Stimulated activated CD4-positive, alpha-beta T cell treated with anti-CD3 and anti-CD28 coated beads, Interleukin-4, amount 100 ng/mL, for 4 hours (primary cell): ENCODE measurements at places on chromosomes 7 and 10.
A peak's percentile ranks its signal among the peaks of the same experiment; 100 is the strongest.

GRCh38 chr7:149865437-149865836 lies 8.3 kb upstream of the ATP6V0E2 start:
- peak; percentile 44 for DNase-seq

DNA sequence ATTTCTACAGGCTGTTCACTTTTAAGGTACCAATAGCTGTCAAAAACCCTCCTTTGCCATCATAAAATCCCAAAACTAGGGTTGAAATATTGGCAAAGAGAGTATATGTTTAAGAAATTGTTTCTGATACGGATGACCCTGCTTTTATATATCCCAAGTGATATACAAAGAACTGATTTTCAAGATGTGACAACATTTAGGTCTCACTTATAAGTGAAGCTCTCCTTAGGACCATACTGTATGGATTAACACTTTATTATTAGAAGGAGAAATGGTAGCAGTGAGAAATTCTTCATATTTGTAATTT lies 11.0 kb upstream of the CRPPA start:
- DNase-seq, result no peak

DNA sequence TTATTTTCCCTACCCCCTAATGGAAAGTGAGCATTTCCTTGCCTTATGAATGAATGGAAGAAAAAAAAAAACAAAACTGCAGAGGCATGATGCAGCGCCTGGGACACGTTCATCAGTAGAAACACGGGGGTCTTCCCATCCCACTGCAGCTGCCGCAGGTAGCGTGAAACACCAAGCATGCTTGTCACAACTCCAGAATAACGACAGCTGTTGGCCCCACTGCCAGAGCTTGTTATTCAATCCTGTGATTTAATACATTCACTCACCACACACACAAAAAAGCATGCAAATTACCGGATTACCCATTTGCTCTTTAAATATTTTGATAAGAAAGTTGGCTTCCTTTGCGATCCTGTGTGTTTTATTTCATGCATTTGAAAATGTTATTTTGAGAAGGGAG lies 48.4 kb upstream of the GNA12 start:
- DNase-seq, result no peak

DNA sequence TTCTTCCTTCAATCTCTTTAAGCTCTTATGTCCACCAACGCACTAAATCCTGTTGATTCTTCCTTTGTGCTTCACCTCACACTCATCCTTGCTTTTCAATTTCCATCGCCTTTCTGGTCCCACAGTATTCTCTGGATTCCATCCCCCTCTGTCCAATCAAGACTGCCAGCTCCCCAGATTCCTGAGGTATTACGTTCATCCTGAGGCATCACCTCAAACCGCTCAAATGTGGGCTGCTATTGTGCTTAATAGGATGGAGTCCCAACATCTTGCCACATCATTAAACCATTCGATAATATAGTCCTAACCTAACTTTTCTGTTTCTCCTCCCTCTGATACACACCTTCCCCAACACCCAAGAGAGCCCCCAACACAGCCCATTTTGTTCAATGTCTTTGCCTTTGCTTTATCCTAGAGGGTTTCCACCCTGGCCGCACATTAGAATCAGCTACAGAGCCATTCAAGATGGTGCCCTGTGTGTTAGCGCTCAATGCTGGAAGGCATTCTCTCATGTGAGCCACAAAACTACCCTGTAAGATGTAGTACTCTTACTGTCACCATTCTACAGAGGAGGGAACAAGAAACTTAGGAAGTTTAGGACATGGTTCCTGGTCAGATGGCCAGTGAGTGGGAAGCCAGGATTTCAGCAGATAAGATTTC lies 79.5 kb upstream of the LEP start:
- DNase-seq, result no peak

GRCh38 chr10:130430291-130430690 lies 294.1 kb downstream of the GLRX3 start:
- DNase-seq, result no peak

GRCh38 chr10:11354823-11355222 lies 256.6 kb downstream of the USP6NL start:
- no peak for DNase-seq

GRCh38 chr7:41193738-41194282 lies 509.1 kb downstream of the INHBA start:
- no peak for DNase-seq

DNA sequence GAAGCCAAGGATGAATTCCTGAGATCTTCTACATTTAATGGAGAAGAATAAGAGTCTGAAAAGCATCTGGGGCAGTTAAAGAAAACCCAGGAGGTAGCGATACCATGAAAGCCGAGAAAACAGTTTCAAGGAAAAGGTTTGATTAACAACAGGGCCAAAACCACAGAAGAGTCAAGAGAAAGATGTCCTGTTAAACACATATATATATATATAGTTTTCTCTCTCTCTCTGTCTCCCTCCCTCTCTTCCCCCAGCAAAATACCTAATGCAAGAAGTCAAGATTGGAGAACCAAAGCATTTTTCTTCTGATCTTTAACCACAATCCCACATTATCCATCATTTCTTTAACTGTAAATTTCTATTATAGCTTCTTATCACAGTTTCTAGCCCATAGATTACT lies 261.4 kb downstream of the SNX13 start:
- no peak for DNase-seq

DNA sequence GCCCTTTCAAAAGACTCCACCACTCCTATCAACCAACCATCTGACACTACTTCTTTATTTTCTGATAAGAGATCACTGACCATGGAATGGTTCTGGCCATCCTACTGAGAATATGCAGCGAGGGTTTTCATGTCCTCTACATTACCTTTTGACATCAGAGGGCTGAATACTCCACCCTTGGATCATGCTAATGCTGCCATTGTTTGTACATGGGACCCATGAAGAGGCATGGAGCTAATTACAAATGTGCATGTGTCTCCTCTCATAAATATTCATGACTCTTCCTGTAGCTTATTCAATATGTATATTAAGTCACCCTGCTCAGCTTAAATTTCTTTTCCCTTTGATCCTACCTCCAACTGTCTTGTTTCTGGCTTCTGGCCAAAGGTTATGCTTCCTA lies 1065.8 kb upstream of the GHITM start:
- no peak for DNase-seq

GRCh38 chr7:43700059-43700501 lies 29.2 kb downstream of the COA1 start:
- DNase-seq, result no peak

GRCh38 chr7:114944745-114945625 lies 23.1 kb downstream of the MDFIC start:
- no peak for DNase-seq

- no peak for DNase-seq
Measured at GRCh38 chr10:123398756-123399155, 244.6 kb downstream of the BUB3 start.

- DNase-seq, result no peak
Measured at GRCh38 chr7:151853896-151854719, 22.8 kb downstream of the PRKAG2 start.

GRCh38 chr10:67853512-67853911 lies 15.5 kb upstream of the DNAJC12 start:
- no peak for DNase-seq

DNA sequence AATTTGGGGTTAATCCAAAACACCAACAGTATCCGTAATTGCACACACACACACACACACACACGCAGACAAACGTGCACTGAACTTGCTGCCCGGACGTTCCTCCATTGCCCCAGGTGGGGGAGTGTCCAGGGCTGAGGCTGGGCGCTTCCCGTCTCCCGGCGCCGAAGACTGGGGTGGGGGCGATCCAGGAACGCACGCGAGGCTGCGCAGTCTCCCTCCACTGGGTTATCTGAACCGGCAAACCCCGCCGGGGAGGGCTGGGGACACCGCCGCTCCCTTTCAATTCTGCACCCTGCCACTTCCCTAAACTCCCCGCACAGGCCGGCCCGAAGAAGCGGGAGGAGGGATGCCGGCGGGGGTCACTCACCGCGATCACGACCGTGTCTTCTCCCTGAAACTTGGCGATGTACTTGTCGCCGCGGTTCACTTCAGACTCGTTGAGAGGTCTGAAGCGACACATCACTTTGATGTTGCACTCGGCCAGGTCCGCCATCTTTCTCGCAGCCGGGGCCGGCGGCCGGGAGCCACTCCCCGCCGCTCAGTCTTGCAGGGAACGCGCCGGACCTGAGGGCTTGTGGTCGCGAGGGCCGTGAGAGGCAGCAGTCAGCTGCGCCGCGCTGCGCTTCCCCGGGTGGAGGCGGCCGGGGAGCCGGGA lies 618 bp downstream of the KIF5B start:
- DNase-seq, result peak; percentile 41

- DNase-seq, result peak; percentile 25
Measured at GRCh38 chr10:42638821-42639270, 476 bp upstream of the ZNF33B start.

- no peak for DNase-seq
Measured at GRCh38 chr7:3606436-3606835, 305.4 kb downstream of the SDK1 start.

DNA sequence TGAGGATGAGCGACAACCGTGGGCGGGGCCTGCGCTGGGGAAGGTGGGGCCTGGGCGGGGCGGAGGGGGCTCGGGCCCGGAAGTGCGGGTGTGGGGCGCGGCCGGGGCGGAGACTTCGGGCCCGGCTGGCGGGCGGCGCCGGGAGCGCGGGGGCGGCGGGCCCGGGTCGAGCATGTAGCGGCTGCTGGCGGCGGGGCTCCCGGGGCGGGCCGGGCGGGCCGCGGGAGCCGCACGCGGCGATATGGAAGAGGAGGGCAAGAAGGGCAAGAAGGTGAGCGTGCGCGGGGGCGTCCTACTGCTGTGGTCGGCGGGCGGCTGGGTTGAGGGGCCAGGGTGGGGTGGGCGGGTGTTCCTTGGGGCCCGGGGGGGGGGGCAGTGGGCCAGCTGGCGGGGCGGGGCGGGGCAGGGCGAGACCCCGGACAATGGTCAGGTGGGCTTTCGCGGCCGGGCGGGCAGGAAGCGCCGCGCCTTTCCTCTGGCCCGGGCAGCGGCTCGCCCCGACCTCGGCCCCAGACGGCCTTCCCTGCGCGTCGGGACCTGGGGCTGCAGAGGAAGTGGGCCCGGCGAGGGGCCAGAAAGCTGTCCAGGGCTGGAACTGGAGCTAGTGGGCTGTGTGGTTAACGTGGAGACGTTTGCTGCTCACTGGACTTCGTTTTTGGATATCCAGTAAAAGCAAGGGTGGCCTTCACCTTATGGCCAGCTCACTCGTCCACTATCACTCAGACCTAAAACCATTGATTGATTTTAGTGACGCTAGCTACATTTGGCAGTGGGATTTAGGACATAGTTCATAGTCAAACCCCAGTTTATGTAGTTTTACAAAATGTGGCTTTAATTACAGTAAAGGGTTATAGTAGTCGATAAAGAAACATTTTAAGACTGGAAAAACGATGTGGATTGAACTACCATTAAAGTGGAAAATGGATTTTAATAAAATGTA lies at the start of gene CCM2:
Gene CCM2, plus strand, starts transcription at position 109 of the 940 bp plus-strand sequence. Its CDS starts 133 bp downstream, at position 242.
- no peak for DNase-seq

DNA sequence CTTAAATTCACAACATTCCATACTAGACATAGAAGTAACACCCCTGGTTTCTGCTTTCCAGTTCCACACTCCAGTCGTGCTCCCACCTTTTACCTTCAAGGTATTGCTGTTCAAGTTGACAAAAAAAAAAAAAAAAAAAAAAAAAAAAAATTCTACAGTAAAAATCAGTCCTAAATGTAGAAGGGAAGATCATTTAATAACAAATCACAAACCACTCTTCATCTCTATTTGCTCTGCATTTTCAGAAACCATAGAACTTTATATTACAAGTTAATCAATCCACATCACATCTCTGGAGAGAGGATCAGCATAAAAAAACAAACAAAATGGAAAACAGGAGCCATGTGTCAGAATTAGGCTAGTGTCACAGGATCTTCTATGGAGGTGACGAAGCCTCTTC lies 206.3 kb upstream of the KLF14 start:
- DNase-seq, result no peak

DNA sequence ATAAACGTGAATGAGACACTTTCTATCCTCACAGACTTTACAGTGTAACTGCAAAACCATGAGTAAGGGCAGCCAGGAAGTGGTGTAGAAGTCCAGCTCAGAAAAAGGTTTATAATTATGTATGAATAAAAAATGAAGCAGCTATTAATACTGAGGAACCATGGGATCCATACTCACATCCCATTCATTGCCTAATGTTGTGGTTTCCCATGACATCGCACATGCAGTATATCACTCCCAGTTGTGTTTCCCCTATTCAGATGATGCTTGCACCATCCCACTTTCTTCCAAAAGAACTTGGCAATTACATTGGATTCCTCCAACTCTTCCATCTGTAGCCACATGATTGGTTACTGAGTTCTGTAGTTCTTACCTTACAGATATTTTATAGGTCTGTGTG lies 74.5 kb upstream of the SEMA3D start:
- no peak for DNase-seq

DNA sequence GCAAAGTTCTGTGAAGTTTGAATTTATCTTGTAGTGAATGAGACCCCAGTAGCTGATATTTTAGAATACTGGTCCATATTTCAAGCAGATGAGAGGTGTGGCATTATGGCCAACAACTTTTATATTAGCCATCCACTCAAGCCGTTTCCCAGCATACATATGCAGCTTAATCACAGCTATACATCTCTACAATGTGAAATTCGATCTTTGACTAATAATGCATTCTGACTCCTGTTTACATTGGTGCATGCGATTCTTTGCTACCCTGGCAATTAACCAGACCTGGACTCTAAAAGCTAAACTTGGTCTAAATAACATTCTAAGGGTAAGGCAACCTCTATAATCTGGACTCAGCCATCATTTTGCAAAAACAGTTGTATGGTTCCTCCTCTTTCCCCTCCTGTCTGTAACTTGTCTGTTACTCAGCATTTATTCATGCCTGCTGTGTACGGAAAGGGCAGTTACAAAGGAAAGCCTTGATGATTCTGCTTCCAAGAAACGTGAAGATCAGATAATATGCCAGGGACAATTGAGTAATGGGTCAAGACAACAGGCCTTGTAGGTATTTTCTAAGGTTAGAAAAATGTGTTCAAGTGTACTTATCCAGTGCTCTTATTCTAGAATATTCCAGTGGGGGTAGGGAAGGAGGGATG lies 50.6 kb downstream of the PNLIPRP2 start:
- no peak for DNase-seq

DNA sequence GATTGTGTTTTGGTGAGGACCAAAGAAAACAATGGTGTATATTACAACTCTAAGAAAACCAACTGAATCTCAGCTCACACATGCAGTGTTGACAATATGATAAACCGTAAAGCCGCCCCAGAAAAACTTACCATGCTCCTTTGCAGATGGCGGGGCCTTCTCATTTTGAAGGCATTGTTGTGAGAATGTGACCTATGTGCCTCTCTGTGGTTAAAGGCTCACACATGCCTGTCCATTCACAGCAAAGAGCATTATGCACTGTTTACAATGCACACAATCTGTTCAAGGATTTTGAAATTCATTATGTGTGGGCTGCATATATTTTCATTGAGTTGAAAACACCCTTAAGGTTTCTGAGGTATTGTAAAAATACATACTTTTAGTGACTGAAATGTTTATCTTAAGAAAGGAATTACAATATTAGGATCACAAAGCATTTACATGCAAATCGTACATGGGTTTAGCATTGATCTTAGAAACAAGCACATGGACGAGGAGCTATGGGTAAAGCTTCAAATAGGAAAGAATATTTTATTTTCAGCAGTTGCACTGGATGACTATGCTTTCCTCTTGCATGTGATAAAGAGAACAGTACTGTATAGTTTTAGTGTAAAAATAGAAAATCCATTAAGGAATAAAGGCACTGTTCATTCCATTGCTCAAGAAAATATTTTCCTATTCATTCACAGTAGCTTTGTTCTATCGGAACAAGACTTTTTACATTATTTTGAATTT lies 334.3 kb downstream of the ARL4A start:
- no peak for DNase-seq
